ENCODE measurements at places on chromosomes 2 and 18. TPM values are rescaled to one million over a fixed set of nuclear protein-coding genes. Genes with fewer than 3 reads are reported as not detected.

Gene TRIM54
- 0.25 TPM for total RNA-seq

Gene SERPINB13
- not detected for total RNA-seq

Gene TNFAIP6
- not detected for total RNA-seq

Gene TBR1
- total RNA-seq, result not detected

DNA sequence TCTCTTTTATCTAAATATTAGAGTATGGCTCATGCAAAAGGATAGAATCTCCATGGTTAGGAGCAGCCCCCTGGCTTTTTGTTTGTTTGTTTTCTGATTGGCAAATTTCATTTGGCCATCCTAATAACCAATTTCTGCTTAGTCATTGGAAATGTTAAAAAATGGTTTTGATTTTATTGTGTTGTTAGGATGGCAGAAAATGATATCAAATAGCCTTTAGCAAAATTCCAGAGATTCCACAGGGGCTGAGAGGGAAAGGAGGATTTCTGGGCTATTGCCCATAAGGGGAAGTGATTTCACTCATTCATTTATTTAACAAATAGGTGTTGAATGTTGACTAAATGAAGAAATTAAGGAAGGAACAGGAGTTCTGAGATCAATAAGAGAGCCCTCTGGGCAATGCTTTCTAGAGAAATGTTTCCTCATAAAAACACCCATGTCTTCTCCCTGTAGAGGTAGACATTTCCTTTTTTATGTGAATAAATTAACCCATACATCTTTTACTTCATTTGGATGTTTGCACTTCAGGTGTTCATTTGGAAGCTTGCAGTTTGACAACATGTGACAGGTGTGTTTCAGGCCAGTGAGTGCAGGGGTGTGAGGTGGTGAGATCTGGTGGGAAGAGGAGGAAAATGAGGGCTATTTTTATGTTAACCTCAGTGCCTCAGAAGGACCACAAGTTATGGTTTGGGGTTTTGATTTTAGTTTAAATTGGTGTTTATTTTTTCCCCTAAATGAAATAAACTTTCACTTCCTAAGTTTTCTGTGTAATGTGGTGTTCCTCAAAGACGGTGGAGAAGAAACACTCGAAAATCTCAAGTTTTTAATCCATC lies 61.7 kb upstream of the EPC2 start:
- no peak for DNase-seq
- no peak overlapping the region for H3K4me3 ChIP-seq
- peaks cover 25% of the 10 kb centered on the region for H3K27me3 ChIP-seq
- no peak overlapping the region for H3K27ac ChIP-seq
- H3K4me1 ChIP-seq, result peaks cover 11% of the 10 kb centered on the region
- H3K36me3 ChIP-seq, result no peaks in the 10 kb centered on the region

GRCh38 chr2:138930571-138930970 lies 150.4 kb upstream of the NXPH2 start:
- no peaks in the 10 kb centered on the region for H3K36me3 ChIP-seq
- H3K27me3 ChIP-seq, result no peaks in the 10 kb centered on the region
- no peak for DNase-seq
- no peak overlapping the region for H3K27ac ChIP-seq
- no peak overlapping the region for H3K4me3 ChIP-seq

- no peaks in the 10 kb centered on the region for H3K27me3 ChIP-seq
- H3K27ac ChIP-seq, result no peak overlapping the region
- no peak overlapping the region for H3K4me3 ChIP-seq
- no peaks in the 10 kb centered on the region for H3K36me3 ChIP-seq
- DNase-seq, result no peak
Measured at GRCh38 chr2:242004902-242005230, 135.3 kb downstream of the RTP5 start.

DNA sequence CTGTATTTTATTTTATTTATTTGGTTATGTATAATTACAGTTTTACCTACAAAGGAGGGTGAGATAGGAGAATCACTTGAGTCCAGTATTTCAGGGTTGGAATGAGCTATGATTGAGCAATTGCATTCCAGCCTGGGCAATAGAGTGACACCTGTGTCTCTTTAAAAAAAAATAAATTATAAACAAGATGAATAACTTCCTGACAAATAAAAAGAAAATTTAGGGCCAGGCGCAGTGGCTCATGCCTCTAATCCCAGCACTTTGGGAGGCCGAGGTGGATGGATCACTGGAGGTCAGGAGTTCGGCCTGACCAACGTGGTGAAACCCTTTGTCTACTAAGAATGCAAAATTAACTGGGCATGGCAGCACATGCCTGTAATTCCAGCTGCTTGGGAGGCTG lies 17.3 kb downstream of the MTA3 start:
- no peak overlapping the region for H3K4me3 ChIP-seq
- no peak for DNase-seq
- peaks cover 28% of the 10 kb centered on the region for H3K36me3 ChIP-seq
- no peaks in the 10 kb centered on the region for H3K27me3 ChIP-seq

- no peak overlapping the region for H3K27ac ChIP-seq
- DNase-seq, result no peak
- H3K36me3 ChIP-seq, result no peaks in the 10 kb centered on the region
- peaks cover 8% of the 10 kb centered on the region for H3K4me1 ChIP-seq
- no peak overlapping the region for H3K4me3 ChIP-seq
Measured at GRCh38 chr2:29063056-29063455, 11.3 kb downstream of the PCARE start.

- H3K27me3 ChIP-seq, result no peaks in the 10 kb centered on the region
- H3K4me1 ChIP-seq, result no peaks in the 10 kb centered on the region
- no peak overlapping the region for H3K27ac ChIP-seq
- peaks cover 44% of the 10 kb centered on the region for H3K36me3 ChIP-seq
- no peak overlapping the region for H3K4me3 ChIP-seq
Measured at GRCh38 chr2:47422016-47422415, 19.1 kb downstream of the MSH2 start.
